PC-3 (cell line): ENCODE measurements at places on chromosomes 1 and 21.

DNA sequence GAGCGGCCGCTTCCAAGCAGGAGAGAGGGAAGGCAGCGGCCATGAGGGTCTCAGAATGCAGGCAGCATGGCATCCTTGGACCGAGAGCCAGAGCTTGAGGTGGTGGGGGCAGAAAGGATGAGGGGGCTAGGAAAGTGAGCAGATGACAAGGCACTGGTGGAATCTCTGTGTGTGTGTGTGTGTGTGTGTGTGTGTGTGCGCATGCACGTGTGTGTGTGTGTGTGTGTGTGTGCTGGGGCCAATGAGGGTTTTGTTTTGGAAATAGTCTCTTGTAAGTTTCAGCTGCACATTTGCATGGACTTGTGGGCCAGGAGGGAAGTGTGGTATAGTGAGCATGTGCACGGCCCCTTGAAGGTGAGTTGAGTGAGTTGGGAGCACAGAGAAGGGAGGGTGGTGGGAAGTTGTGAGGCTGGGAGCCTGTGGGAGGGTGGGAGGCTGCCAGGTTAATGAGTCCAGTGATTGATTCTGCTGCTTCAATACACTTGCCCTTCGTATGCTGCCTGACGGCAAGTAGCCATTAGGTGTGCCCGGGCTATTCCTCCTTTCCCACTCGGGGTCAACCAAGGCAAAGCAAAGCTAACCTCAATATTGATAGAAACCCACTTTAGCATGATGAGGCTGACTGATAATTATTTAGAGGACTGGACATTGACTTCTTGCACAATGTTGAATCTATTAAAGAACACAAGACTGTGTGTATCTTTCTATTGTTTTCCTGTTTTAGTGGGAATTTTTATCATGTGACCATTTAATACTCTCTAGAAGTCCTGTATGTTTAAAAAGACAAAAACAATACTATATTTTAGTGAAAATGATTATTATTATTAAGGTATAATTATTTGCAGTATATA is 80.3 kb downstream of the PROX1 start:
- no peak for DNase-seq

DNA sequence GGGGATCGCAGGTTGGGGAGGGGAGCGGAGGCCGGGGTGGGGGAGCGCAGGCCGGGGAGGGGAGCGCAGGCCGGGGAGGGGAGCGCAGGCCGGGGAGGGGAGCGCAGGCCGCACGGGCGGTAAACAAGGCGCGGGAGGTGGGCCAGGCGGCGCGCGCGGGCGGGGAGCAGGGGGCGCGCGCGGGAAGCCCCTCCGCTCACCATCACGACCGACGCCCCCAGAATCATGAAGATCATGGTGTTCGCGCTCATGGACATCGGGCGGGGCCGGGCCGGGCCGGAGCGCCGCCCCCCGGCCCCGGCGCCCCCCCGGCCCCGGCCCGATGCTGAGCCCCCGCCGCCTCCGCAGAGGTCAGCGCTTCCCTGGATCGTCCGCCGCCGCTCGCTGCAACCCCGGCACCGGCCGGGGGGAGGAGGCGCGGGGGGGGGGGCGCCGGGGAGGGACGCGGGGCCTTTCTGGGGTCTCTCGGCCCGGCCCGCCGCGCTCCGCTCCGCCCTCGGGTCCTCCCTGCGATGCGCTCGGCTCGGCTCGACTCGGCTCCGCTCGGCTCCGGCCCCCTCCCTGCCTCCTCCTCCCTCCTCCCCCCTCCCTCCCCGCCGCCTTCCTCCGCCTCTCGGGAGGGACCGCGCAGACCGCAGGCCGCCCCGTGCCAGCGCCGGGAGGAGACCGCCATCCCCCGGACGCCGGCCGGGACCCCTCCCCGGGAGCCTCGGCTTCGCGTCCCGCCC is at the start of gene TMEM240:
TMEM240 (minus strand) TSS at position 535 of the 728 bp plus-strand sequence; CDS start at position 257, 278 bp downstream.
- no peak for DNase-seq

- DNase-seq = peak; percentile 97
Observed at GRCh38 chr1:201085902-201086735, 26.1 kb downstream of the CACNA1S start.

- peak; percentile 99 for DNase-seq
Observed at GRCh38 chr1:85607126-85607920, 26.8 kb downstream of the CCN1 start.

- DNase-seq = no peak
Observed at GRCh38 chr1:60916906-60917305, 165.5 kb upstream of the NFIA start.
